ENCODE measurements at places on chromosomes 7 and 10.

- H3K36me3 ChIP-seq: no peaks in the 10 kb centered on the region
- no peak overlapping the region for H3K4me3 ChIP-seq
- no peak for DNase-seq
- H3K4me1 ChIP-seq: no peaks in the 10 kb centered on the region
Observed at GRCh38 chr7:159195946-159196345, 51.3 kb upstream of the VIPR2 start.

DNA sequence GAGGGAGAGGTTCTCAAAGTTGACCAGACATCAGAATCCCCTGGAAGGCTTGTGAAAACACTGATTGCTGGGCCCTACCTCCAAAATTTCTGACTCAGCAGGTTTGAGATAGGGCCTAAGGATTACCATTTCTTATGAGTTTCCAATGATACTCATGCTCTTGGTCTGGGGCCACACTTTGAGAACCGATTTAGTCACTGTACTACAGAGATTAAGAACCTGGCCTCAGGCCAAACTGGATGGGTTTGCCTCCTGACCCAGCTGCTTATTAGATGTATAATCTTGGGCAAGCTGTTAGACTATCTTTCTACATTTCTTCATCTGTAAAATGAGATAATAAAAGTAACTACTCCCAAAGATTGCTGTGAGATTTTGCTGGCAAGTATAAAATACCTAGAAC lies 77.1 kb upstream of the SCIN start:
- H3K27me3 ChIP-seq: peaks cover 3% of the 10 kb centered on the region
- H3K27ac ChIP-seq: no peak overlapping the region
- no peak for DNase-seq
- H3K4me1 ChIP-seq: no peaks in the 10 kb centered on the region

DNA sequence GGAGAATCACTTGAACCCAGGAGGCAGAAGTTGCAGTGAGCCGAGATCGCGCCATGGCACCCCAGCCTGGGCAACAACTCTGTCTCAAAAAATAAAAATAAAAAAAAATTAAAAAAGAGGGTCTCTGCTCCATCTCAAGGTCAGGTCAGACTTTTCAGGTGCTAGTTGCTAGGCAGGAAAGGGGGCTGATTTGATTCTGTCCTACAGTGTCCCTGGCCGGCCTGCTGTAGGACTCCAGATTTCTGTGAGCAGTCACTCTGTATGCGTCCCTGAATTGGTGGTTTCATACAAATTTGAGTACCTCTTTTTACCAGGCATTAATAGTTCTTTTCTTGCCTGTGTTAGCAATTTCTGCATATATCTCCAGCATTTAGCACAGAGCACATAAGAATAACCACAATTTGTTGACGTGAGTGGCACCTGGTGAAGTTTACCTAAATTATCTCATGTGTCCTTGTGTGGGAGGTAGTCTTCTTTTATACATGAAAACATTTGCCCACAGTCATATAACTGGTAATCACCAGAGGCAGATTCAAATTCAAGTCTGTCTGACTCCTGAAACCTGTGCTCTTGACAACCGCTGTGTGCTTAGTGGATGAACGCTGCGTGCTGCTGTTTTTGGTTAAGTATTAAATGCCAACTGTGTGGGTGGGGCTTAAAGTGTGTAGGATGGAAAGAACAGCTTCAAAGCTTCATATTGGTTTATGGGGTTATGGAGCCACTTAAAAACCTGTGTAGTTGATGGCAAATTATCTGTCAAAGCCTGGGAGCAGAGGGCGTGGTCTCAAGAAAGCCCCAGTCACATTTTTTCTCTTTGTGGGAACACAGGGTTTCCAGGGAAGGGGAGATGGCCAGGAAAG lies 3.2 kb upstream of the ZNF775 start:
- H3K36me3 ChIP-seq: peaks cover 13% of the 10 kb centered on the region
- H3K4me3 ChIP-seq: no peak overlapping the region
- H3K27ac ChIP-seq: no peak overlapping the region
- no peaks in the 10 kb centered on the region for H3K27me3 ChIP-seq
- no peak for DNase-seq

- H3K27me3 ChIP-seq: no peaks in the 10 kb centered on the region
- no peak overlapping the region for H3K27ac ChIP-seq
- no peaks in the 10 kb centered on the region for H3K36me3 ChIP-seq
- no peak for DNase-seq
- peaks cover 9% of the 10 kb centered on the region for H3K4me1 ChIP-seq
- no peak overlapping the region for H3K4me3 ChIP-seq
Observed at GRCh38 chr7:14380881-14381280, 391.4 kb upstream of the ETV1 start.

- peaks cover 7% of the 10 kb centered on the region for H3K4me1 ChIP-seq
- H3K27me3 ChIP-seq: no peaks in the 10 kb centered on the region
- no peak for DNase-seq
- peak overlapping the region; percentile 70 for H3K27ac ChIP-seq
- H3K4me3 ChIP-seq: peak overlapping the region; percentile 81
- H3K36me3 ChIP-seq: peaks cover 47% of the 10 kb centered on the region
Observed at GRCh38 chr7:56105508-56105907, 768 bp downstream of the CHCHD2 start.

DNA sequence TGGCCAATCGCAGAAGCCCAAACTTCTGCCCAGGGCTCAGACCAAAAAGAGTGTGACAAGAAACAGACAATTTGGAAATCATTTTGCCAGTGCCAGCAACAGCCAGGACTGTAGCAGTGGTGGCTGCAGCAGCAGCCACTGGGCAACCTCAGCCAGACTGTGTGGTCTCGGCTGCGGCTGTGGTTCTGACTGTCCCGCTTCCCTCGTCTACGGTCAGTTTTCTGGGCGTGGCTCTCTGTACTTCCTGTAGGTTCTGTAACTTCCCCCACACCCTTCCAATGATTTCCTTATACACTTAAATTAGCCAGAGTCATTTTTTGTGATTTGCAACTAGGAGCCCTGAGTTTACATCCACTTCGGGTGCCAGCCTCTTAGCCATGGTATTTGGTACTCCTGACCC lies 39.9 kb downstream of the CYTH3 start:
- H3K27ac ChIP-seq: no peak overlapping the region
- no peaks in the 10 kb centered on the region for H3K4me1 ChIP-seq
- DNase-seq: no peak

GRCh38 chr10:17819836-17820235 lies 10.7 kb downstream of the MRC1 start:
- H3K4me3 ChIP-seq: no peak overlapping the region
- no peaks in the 10 kb centered on the region for H3K36me3 ChIP-seq
- no peak overlapping the region for H3K27ac ChIP-seq
- H3K27me3 ChIP-seq: no peaks in the 10 kb centered on the region

- no peak overlapping the region for H3K4me3 ChIP-seq
- no peaks in the 10 kb centered on the region for H3K27me3 ChIP-seq
- no peak overlapping the region for H3K27ac ChIP-seq
- no peak for DNase-seq
- no peaks in the 10 kb centered on the region for H3K36me3 ChIP-seq
Observed at GRCh38 chr10:96495544-96495943, 18.2 kb downstream of the TLL2 start.

GRCh38 chr7:141115965-141116364 lies 42.1 kb downstream of the TMEM178B start:
- no peak for DNase-seq
- H3K36me3 ChIP-seq: no peaks in the 10 kb centered on the region
- no peaks in the 10 kb centered on the region for H3K27me3 ChIP-seq
- H3K4me1 ChIP-seq: no peaks in the 10 kb centered on the region

DNA sequence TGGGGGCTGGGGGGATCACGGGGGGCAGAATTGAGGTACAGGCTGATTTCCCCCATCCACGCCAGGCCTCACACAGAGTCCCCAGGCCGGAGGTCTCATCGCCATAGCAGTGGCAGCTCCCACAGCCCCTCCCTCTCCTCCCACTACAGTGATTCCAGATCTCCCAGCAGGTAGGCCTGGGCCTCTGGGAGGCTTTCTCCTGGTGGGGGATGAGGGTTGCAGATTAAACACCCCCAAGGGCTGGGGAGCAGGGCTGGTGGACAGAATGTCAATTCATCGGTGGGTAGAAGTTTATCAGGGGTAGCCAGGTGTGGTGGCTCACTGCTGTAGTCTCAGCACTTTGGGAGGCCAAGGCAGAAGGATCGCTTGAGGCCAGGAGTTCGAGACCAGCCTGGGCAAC lies 37.2 kb upstream of the HSPB1 start:
- H3K4me3 ChIP-seq: no peak overlapping the region
- H3K4me1 ChIP-seq: peaks cover 3% of the 10 kb centered on the region
- H3K27me3 ChIP-seq: peaks cover 6% of the 10 kb centered on the region
- no peak for DNase-seq
- H3K27ac ChIP-seq: no peak overlapping the region
- no peaks in the 10 kb centered on the region for H3K36me3 ChIP-seq

DNA sequence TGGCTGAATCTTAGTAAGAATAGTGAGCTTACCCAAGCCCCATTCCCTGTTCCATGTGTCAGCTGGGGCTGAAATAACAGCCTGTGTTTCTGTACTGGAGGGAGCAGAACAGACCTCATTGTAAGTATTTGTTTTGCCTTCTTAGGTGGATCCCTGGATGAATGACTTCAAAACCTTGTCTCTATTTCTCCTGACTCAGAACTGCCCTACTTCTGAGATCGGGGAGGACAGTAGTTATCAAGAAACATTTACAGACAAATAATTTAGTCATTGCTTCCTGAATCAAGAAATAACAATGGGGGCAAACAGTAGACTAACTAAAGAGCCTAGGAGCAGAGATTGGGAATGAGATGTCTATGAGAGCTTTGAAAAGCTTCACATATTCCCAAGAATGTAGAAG lies 58.8 kb downstream of the TPST1 start:
- H3K4me1 ChIP-seq: no peaks in the 10 kb centered on the region
- no peak overlapping the region for H3K27ac ChIP-seq
- H3K4me3 ChIP-seq: no peak overlapping the region
- no peak for DNase-seq
- no peaks in the 10 kb centered on the region for H3K27me3 ChIP-seq

DNA sequence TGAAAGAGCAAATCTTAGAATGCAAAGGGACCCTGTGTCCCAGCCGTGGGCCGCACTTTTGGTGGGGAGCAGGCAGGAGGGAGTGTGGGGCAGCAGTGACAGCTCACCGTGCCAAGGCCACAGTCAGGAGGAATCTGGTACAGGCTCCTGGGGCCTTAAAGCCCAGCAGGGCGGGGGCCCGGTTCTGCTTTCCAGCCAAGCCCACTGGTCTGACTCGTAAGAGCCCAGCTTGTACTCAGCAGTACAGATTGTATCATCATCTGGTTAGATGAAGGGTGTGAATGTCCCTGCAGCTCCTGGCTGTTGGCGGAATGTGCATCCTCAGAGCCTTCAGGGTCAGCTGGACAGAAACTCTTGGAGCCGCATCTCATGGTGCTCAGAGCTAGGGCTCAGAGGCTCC lies 30.5 kb upstream of the TRIM8 start:
- peaks cover 15% of the 10 kb centered on the region for H3K4me1 ChIP-seq
- no peaks in the 10 kb centered on the region for H3K27me3 ChIP-seq
- H3K27ac ChIP-seq: no peak overlapping the region
- H3K36me3 ChIP-seq: no peaks in the 10 kb centered on the region
- no peak for DNase-seq

GRCh38 chr7:44769376-44769775 lies 20.7 kb downstream of the ZMIZ2 start:
- DNase-seq: no peak
- peaks cover 19% of the 10 kb centered on the region for H3K36me3 ChIP-seq
- no peak overlapping the region for H3K4me3 ChIP-seq

DNA sequence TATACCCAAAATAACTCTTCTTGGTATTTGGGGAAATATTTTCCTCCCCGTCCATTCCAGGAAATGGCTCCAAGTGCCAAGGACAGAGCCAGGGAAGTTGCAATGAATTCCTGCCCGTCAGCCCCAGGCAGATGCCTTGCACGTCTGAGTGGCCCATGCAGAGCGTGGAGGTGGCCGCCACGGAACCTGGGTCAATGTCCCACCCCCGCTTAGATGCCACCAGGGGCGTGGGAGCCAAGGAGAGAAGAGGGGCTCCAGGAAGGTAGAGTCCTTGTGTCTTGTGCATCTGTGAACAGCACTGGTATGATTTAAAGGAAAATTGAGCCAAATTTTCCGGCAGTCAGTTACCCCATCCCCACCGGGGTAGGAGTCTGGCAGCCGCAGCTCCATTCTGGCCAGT lies 1.6 kb downstream of the LEP start:
- H3K36me3 ChIP-seq: no peaks in the 10 kb centered on the region
- no peak for DNase-seq
- H3K27me3 ChIP-seq: no peaks in the 10 kb centered on the region
- no peak overlapping the region for H3K4me3 ChIP-seq

DNA sequence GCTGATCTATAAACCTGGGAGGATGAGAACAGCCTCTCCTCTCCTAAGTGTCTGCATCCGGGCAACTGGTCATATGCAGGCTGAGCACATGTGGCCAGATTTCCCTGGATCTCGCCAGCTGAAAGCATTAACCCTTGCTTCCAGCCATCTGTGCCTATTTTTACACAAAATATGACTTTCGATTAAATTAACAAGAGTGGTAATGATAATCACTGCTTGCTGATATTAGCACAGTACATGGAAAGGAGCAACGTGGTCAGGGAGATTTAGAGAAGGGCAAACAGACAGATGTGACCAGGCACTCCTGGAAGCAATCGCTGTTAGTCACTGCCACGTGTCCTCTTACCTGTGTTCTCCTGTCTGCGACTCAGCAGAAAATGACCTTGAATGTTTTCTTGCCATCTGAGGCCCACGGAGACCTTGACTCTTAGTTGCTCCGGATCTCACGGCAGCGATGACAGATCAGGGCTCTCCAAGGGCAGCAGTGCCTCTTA lies 59.5 kb upstream of the NPTX2 start:
- no peaks in the 10 kb centered on the region for H3K36me3 ChIP-seq
- no peak overlapping the region for H3K4me3 ChIP-seq
- no peak for DNase-seq
- H3K27ac ChIP-seq: no peak overlapping the region
- H3K27me3 ChIP-seq: no peaks in the 10 kb centered on the region
- H3K4me1 ChIP-seq: peaks cover 21% of the 10 kb centered on the region

DNA sequence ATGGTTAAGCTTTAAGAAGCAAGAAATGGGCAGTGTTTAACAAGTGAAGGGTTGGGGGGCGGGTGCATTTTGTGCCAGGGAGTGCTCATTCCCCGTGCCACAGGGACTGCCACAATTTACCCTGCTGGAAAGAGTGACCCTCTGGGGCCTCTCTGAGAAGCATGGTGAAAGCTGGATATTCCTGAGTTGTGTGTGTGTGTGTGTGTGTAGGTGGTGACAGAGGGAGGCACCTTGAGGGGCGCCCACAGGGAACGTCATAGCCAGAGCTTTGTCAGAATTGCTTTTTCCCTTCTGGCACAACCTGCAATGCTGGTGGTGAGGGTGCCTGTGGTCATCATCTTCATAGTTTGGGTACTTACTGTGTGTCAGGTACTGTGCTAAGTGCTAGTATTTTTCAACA lies 2.5 kb upstream of the WDR86 start:
- no peak for DNase-seq
- no peak overlapping the region for H3K27ac ChIP-seq
- H3K4me1 ChIP-seq: peaks cover 11% of the 10 kb centered on the region
- no peaks in the 10 kb centered on the region for H3K36me3 ChIP-seq
- H3K4me3 ChIP-seq: no peak overlapping the region
